Mammary epithelial cell (primary cell): ENCODE measurements at places on chromosomes 7 and 10. TPM values are rescaled to one million over a fixed set of nuclear protein-coding genes. Genes with fewer than 3 reads are reported as not detected.

The TAS2R5 gene
- total RNA-seq = 0.87 and 2.7 TPM in 2 replicates

The NEBL gene
- total RNA-seq = 0.72 and 1.9 TPM in 2 replicates

The TLL2 gene
- total RNA-seq = 0.59 TPM in 2 replicates

The FAM25C gene
- total RNA-seq = not detected in 2 replicates

The KCTD7 gene
- 3.6 and 5.4 TPM in 2 replicates for total RNA-seq

DNA sequence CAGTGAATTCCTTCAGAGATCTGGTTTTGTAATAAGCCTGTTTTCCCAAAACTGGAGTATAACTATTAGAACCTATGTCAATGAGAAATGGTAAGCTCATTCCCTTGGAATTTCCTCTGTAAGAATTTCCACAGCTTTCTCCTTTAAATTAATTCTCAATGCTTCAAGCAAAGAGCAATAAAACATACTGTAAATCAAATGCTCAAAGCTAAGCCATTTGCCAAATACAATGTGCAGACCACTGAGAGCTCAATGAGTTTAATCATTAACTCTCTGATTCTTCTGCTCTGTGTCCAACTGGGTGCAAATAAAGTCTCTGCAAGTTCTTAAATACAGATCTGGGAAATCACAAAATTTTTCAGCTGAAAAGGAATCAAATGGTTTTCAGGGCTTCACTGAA, 227.6 kb upstream of the IMMP2L start:
- DNase-seq = no peak

GRCh38 chr10:132166216-132166950, 20.4 kb upstream of the DPYSL4 start:
- DNase-seq = no peak

GRCh38 chr7:149616898-149617297, 119.3 kb upstream of the ZNF746 start:
- DNase-seq = no peak

DNA sequence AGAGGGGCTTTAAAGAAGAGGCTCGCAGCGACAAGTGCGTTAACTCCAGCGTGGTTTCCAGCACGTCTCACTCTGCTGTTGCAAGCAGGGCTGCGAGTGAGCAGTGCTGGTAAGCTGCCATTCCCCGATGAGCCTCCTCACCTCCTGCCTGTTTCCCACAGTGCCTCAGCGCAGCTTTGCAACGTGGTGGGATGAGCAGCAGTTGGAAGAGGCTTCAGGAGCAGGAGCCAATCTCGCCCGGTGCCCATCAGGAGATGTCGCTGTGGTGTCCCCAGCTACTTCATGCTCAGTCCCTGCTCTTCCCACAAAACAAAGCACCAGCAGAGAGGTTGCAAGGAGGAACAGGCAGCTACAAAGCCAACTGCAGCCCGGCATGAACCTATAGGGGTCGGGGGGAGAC, 2.4 kb upstream of the ADARB2 start:
- DNase-seq = no peak

DNA sequence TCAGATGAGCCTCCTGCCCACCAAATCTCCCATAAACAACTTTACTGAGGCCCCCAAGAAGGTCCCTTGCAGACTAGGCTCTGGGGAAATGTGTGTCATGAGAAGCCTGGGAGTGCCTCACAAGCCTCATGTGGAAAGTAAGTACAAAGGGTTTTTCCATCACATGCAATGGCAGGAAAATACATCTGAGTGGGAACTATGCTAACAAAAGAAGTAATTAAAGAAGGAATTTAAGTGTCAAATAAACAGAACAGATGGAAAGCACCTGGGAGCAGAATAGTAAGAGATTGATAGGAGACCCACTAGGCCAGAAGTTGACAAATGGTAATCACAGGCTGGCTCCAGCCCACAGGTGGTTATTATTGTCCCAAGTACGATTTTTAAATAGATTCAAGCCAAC, 20.5 kb downstream of the GSAP start:
- no peak for DNase-seq

DNA sequence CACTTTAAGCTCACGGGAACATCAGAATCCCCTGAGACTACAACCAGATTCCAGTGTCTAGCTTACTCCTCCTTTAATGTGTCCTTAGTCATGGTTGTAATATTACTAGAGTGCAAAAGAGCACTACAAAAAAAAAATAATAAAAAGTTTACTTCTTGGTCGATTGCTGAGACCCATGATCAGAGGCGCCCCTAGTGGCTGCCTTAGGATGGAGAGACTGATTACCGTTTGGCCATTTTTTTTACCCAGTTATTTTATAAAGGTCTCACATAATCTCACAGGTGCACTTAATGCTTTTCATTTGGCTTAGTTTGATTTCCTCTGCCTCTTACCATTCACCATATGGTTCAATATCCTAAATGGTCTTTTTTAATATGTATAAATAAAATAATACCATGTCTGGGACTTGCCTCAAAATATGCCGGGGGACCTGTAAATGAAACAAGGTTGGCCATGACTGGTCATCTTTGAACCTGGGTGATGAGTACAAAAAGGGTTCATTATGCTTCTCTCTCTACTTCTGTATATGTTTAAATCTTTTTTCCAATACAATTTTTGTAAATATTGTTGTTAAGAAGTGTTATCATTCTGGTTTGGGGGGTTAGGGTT, 331.5 kb upstream of the NFE2L3 start:
- no peak for DNase-seq

DNA sequence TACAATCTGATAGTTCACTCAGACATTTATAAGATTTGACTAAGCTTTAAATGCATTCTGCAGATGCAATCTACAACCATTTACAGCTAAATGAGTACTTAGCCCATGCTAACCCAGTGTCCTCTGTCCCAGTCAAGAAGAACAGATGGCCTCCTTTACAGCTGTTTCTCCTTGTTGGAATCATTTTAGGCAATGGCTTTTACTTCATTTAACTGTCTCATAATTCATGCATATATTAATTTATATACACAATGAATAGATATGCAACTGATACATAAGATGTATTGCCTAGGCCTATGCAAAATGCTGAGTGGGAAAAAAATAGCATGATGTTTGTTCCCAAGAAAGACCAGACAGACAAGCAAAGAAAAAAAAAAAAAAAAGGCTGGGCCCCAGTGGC, 82.2 kb downstream of the TSPAN12 start:
- no peak for DNase-seq

- DNase-seq = no peak
Observed at GRCh38 chr7:82257118-82257695, 186.4 kb downstream of the CACNA2D1 start.

GRCh38 chr7:41870461-41871138, 167.7 kb upstream of the INHBA start:
- peak; percentile 75 for DNase-seq

- DNase-seq = no peak
Observed at GRCh38 chr7:143284591-143285469, at the start of gene TMEM139. Gene TMEM139 (plus strand): TSS chr7:143284958. CDS start chr7:143285958, 1,000 bp downstream.

DNA sequence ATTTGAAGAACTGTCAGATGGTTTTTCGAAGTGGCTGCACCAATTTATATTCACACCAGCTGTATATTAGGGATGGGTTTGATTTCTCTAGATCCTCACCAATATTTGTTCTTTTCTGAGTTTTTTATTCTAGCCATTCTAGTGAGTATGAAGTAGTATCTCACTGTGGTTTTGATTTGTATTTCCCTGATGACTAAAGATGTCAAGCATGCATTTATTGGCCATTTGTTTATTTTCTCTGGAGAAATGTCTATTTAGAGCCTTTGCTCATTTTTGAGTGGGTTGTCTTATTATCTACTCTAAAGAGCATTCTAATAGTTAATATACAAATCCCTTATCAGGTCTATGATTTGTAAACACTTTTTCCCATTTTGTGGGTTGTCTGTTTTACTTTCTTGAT, 123.9 kb downstream of the PCLO start:
- no peak for DNase-seq

DNA sequence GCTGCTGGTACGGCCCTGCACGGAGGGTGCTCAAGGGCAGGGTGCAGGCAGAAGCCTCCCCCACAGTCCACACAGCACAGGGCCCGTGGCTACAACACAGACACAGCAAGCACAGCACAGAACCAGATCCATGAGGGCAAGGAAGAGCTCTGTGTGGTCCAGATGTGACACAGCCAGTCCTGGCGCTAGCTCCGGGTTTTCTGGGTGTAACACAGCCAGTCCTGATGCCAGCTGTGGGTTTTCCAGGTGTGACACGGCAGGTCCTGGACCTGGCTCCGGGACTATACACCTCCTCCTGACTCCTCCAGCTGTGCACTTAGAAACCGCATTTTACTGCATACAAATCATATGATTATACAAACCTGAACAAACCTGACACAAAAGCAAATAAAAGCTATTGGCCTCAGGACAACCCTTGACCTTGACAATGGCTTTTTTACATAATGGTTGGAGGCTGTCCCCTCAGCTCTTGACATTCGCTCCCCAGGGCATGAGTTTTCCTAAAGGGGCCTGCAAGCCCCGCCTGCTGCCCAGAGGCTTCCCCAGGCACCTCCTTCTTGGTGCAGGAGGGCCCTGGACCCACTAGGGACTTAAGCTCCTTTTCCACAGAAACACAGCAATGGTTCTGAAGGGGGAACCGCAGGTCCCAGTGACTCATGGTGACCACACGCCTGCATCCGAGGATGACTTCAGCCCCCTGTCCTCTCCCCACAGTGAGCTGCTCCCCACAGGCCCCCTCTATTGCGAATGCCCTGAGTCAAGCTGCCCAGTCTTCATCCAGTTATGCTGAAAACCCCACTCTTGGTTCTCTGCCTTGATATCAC, 209.6 kb downstream of the PTPRN2 start:
- DNase-seq = no peak

DNA sequence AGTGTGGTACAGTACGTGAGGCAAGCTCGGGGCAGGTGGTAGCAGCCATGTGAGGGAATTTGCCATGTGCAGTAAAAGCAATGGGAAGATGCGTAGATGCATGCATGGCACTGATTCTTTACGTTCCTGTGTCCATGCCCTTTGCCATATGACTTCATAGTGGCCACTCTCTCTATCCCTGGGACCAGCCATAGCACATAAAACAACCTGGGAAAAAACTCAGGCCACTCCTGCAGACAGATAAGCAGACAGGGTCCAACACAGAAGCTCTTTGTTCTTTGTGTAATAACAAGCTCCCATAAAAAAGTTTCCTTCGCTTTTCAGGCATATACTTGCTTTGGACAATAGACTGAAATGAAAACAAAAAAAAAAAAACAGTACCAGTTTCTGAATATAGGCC, 622.4 kb upstream of the POM121L12 start:
- DNase-seq = no peak
